ENCODE measurements at places on chromosomes 13 and 19.

DNA sequence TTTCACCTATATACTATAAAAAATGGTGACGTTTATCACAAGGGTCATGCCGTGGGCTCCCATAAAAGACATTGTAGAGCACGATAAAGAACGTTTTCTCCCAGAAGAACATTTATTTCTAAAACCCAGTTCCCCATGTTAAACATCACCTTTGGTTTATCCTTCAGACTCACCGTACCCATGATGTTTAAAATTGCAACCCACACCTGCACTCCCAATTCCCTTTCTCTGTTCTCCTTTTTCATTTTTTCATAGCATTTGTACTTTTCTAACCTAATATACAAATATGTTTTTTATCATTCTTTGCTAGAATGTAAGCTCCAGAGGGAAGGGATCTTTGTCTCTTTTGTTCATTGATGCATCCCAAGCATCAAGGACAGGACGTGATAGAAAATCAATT lies 2.0 kb downstream of the RCBTB2 start:
- DNase-seq: no peak

DNA sequence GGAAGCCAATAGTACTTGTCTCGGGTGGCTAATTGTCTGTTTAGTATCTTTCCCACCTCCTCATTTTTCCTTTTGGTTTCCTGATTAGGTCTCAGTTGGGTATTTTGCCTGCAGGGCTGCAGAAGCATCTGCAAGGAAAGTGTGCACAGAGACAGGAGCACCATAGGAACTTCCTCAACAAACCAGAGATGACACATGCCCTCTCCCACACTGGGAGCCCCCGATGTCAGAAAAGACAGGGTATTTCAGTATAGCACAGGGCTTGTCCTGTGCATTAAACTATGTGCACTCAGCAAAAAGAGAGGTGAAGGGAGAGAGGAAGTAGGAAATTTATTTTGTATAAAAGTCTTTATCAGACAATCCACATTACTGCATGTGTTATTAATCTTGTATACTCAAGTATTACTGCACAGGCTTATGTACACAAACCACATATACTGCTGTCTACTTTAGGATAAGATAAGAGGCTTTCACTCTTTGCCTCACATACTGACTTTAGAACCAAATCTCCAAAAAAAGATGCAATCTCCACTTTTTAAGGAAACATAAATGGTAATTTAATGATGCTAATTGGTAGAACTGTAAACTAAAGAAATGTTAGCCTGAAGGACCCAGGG lies 501.0 kb downstream of the FOXO1 start:
- DNase-seq: no peak

DNA sequence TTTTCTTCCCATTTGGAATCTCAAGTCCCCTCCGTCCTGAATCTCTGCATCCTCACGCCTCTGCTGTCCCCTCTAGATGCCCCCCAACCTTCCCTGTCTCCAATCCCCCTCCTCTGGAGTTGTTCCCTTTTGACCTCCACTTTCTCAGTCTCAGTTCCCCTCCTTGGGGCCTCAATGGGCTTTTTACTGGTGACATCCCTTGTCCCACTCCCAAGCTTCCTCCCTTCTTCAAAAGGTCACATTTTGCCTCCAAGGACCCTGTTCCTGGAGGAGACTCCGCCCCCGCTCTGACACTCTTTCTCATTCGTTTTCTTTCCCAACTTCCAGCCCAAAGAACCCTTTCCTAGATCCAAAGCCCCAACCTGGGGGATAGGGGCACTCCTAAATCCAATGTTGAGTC lies 1.0 kb downstream of the AP2S1 start:
- DNase-seq: no peak

DNA sequence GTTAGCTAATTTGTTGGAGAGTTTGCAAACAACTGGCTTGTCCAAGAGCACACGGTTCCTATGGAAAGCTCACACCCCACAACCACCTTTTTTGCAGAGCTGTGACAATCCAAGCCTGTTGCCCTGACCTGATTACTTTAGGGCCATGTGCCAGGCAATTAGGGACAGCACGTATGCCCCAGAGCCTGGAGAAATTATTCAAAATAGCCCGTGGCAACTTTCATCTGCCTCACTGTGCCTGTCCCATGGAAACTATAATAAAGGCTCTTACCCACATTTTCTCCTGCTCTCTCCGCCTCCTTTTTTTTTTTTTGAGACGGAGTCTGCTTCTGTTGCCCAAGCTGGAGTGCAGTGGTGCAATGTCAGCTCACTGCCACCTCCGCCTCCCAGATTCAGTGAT lies 18.6 kb upstream of the FBN3 start:
- no peak for DNase-seq

DNA sequence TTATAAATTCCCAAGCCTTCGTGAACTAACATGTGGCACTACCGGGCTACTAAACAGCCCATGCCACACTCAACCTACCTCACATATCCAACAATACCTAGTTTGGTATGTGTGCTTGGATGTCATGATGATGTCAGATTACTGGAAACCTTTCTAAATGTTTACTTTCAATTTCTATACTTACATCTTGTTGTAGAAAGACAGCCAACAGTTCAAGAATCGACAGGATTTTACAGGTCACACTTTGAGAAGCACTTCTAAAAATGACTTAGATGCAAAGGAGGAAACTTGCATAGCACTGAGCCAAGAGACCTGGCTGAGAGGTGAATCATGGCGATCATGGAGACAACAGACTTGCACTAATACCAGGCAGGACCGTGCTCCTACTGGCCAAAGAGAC lies 209.9 kb downstream of the COL4A1 start:
- no peak for DNase-seq

DNA sequence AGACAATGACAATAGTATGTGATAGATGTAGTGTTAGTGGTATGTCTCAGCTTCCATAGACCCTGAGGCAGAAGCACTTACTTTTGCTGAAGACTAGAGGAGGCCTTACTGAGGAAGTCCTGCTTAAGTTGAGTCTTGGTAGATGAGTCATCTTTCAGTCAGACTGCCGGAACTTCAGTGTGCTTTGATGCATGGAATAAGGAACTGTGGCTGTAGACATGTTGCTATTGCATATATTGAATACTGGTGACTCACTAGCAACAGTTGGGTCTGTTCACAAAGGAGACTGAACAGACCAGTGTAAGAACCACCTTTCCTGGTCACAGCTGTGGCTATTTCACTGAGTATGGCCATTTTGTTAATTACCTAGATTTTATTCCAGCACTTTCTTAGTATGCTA lies 1000.6 kb downstream of the OLFM4 start:
- no peak for DNase-seq

- DNase-seq: no peak
Observed at GRCh38 chr19:54029301-54029700, 34.4 kb downstream of the VSTM1 start.

- no peak for DNase-seq
Observed at GRCh38 chr19:39158646-39159260, 33.2 kb downstream of the PAK4 start.

DNA sequence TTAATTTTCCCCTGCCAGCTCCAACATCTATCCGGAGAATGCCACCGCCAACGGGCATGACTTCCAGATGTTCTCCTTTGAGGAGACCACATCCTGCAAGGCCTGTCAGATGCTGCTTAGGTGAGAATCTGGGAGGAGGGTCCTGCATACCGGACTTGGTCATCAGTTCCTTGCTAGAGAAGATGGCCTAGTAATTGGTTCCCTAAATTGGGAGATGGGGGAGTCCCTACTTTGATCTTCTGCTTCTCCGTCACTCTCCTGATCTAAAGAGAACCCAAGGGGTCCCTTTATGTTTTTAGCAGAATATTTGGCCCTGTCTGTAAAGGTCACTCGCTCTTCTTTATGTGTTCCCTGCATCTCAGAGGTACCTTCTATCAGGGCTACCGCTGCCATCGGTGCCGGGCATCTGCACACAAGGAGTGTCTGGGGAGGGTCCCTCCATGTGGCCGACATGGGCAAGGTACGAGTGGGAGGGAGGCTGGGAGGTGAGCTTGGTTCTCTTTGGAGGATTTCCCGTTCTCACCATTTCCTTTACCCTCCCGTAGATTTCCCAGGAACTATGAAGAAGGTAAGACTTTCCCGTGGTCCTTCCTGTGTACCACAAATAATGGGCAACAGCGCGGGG lies 54.1 kb upstream of the ADGRE1 start:
- DNase-seq: no peak

GRCh38 chr13:76314495-76314894 lies 571.7 kb downstream of the KCTD12 start:
- no peak for DNase-seq

DNA sequence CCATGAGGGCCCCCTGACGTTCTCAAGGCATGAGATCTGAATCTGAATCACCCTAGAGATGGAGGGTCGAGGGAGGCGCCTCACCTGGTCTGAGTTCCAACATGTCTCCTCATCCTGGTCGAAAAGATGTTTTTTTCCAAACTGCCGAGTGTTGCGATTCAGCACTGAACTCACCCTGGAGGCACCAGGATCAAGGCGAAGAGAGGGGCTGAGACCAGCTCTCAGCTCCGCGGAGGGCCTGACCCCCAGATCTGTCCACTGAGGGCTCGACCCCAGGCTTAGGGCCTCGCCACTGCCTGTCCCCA lies 555 bp downstream of the NR2C2AP start:
- no peak for DNase-seq

All from NCI-H2081 (cell line).